Ovary (tissue), 10 donors: ENCODE measurements at places on chromosomes 11 and 22. TPM values are rescaled to one million over a fixed set of nuclear protein-coding genes. Genes with fewer than 3 reads are reported as not detected.

Gene YAP1
- 139 TPM for total RNA-seq

DNA sequence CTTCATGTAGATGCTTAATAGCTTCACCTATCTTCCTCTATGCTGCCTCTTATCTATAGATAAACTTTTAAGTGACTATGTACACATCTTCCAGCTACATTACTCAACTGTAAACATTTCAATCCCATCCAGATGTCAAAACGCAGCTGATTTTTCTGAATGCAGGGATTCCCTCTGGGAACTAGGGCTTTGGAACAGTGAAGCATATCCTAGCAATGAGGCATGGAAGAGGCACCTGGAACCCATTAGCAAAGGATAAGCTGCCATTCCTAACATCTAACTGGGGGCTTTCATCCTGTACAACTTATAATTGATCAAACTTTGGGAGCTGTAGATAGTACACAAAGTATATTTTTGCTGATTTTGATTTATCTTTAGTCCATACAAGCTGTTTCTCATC lies 40.8 kb upstream of the OPCML start:
- H3K36me3 ChIP-seq: no peaks in the 10 kb centered on the region
- no peak overlapping the region for H3K27ac ChIP-seq
- no peak overlapping the region for H3K4me3 ChIP-seq
- no peaks in the 10 kb centered on the region for H3K27me3 ChIP-seq
- no peaks in the 10 kb centered on the region for H3K4me1 ChIP-seq

Gene TMEM25
- 42.9 TPM for total RNA-seq

- DNase-seq: peak; percentile 33
- H3K27ac ChIP-seq: peak overlapping the region; percentile 51
- H3K4me1 ChIP-seq: peaks cover 5% of the 10 kb centered on the region
These were observed 581.3 kb downstream of the SOX6 start for GRCh38 chr11:15775015-15775541.

DNA sequence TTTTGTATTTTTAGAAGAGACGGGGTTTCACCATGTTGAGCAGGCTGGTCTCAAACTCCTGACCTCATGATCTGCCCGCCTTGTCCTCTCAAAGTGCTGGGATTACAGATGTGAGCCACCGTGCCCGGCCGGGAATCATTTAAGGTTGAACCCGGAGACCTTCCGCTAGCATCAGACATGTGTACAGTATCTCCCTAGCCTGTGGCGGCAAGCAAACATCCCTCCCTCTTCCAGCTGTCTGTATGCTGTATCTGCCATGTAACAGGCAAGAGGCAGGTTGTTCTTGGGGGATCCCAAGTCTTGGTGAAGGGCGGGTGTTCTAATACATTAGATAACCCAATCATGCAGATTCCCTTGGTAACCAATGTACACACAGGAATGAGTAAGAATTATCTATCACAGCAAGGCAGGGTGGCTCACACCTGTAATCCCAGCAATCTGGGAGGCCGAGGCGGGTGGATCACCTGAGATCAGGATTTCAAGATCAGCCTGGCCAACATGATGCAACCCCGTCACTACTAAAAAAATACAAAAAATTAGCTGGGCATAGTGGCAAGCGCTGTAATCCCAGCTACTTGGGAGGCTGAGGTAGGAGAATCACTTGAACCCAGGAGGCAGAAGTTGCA lies 58.1 kb upstream of the RBFOX2 start:
- H3K4me1 ChIP-seq: no peaks in the 10 kb centered on the region
- H3K36me3 ChIP-seq: no peaks in the 10 kb centered on the region
- no peak overlapping the region for H3K27ac ChIP-seq
- no peaks in the 10 kb centered on the region for H3K27me3 ChIP-seq
- no peak overlapping the region for H3K4me3 ChIP-seq

- no peak overlapping the region for H3K27ac ChIP-seq
- H3K4me1 ChIP-seq: peaks cover 5% of the 10 kb centered on the region
- no peaks in the 10 kb centered on the region for H3K36me3 ChIP-seq
- no peak overlapping the region for H3K4me3 ChIP-seq
These were observed 2.6 kb upstream of the RHOG start for GRCh38 chr11:3843326-3843725.

DNA sequence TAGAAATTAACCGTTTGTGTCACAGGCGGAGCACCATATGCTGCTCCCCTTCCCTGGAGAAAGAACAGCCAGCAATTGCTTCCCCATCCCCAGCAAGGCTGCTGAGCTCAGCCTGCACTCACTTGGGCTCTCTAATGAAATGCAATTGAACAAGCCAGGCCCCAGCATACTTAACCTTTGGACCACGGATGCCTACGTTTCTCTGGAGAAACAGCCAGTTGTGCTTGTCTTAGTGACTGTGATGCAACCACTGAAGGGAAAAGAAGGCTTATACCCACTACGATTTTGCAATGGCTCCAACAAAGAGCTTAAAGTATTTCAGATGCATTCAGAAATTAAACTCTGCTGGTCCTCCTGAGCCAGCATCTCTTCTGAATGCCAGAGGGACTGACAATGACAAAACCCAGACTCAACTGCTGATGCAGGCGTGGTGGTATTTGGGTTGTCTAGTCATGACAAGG lies 51.3 kb upstream of the SESN3 start:
- H3K27me3 ChIP-seq: no peaks in the 10 kb centered on the region
- H3K27ac ChIP-seq: no peak overlapping the region
- no peak overlapping the region for H3K4me3 ChIP-seq
- DNase-seq: no peak

Gene PLAAT2
- 0.35 TPM for total RNA-seq

DNA sequence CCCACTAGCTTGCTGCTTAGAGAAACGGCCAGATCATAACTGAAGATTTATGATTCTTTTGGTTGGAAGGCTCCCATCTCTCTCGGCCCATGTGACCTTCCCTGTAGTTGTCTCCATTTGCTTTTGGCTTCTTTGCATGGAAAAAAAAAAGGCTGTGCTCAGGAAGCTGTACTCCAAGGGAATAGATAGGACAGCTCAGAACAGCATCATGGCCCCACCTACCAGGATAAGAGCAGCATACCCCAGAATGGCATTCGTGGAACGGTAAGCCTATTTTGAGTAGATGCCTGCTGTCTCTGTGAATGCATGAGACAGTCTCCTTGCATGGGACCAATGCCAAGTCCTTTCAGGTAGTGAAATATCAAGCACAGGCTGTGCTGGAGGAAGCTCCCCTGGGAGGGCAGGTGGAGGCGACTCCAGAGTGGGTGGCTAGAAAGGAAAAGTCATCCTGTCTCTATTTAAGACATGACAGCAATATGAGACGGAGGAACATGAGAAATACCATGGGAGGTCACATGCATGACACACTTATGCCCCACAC lies 94.1 kb upstream of the AMOTL1 start:
- H3K27ac ChIP-seq: no peak overlapping the region
- no peaks in the 10 kb centered on the region for H3K4me1 ChIP-seq
- no peak overlapping the region for H3K4me3 ChIP-seq
- no peak for DNase-seq
- H3K27me3 ChIP-seq: no peaks in the 10 kb centered on the region

GRCh38 chr11:6238902-6239301 lies at the start of gene CNGA4:
CNGA4 (plus strand) TSS chr11:6239089; CDS start chr11:6239207, 118 bp downstream.
- H3K27ac ChIP-seq: no peak within 1 kb of the TSS
- H3K36me3 ChIP-seq: no peaks in the 10 kb centered on the region
- H3K4me1 ChIP-seq: no peaks in the 10 kb centered on the region
- H3K27me3 ChIP-seq: no peaks in the 10 kb centered on the region
- no peak within 1 kb of the TSS for H3K4me3 ChIP-seq
- no peak for DNase-seq

DNA sequence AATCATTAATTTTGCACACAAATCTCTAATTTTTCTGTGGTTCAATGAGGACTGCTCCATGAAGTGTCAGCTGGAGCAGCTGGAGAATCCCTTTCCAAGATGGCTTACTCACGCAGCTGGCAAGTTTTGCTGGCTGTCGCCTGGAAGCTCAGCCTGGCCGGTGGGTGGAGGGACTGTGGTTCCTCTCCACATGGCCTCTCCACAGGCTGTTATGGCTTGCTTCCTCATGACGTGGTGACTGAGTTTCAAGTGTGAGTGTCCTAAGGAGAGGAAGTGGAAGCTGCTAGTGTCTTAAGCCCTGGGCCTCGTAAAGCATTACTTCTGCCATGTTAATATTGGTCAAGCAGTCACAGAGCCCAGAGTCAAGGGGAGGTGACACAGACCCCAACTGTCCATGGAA lies 14.0 kb upstream of the NRIP3 start:
- H3K4me1 ChIP-seq: peaks cover 2% of the 10 kb centered on the region
- H3K36me3 ChIP-seq: no peaks in the 10 kb centered on the region
- H3K27ac ChIP-seq: no peak overlapping the region
- no peaks in the 10 kb centered on the region for H3K27me3 ChIP-seq

Gene KCNE3
- 17.0 TPM for total RNA-seq

DNA sequence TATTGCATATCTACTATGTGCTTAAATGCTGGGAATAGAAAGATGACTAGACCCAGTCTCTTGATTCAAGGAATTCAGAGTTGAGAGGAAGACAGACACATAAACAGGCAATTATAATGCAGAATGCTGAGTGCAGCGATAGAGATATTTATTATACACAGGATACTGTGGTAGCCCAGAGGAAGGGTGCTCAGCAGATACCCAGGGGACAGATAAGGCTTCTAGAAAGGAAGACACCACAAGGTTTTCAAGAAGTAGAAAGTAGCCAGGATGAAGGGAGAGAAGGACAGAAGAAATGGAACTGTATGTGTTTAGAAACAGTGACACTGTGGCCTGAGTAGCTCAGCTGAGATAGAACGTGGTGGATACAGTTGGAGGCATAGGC lies 79.4 kb upstream of the NNMT start:
- no peaks in the 10 kb centered on the region for H3K27me3 ChIP-seq
- no peaks in the 10 kb centered on the region for H3K36me3 ChIP-seq
- peaks cover 28% of the 10 kb centered on the region for H3K4me1 ChIP-seq
- DNase-seq: no peak
- H3K4me3 ChIP-seq: no peak overlapping the region
- H3K27ac ChIP-seq: no peak overlapping the region

- H3K27me3 ChIP-seq: no peaks in the 10 kb centered on the region
- peak; percentile 84 for DNase-seq
- H3K4me3 ChIP-seq: no peak overlapping the region
- no peak overlapping the region for H3K27ac ChIP-seq
- H3K36me3 ChIP-seq: no peaks in the 10 kb centered on the region
These were observed 305.8 kb upstream of the NCAM1 start for GRCh38 chr11:112655371-112655770.

Gene CELSR1
- 4.2 TPM for total RNA-seq

Gene RAB30
- 9.0 TPM for total RNA-seq

GRCh38 chr22:49008682-49009235 lies 818.9 kb downstream of the BRD1 start:
- H3K4me1 ChIP-seq: no peaks in the 10 kb centered on the region
- no peak overlapping the region for H3K27ac ChIP-seq
- no peak for DNase-seq
- H3K4me3 ChIP-seq: no peak overlapping the region

Gene ARHGAP20
- 1.7 TPM for total RNA-seq

- no peak overlapping the region for H3K4me3 ChIP-seq
- H3K36me3 ChIP-seq: no peaks in the 10 kb centered on the region
- no peak for DNase-seq
- H3K27ac ChIP-seq: no peak overlapping the region
- H3K4me1 ChIP-seq: peaks cover 2% of the 10 kb centered on the region
- H3K27me3 ChIP-seq: no peaks in the 10 kb centered on the region
These were observed 15.6 kb downstream of the TMEM123 start for GRCh38 chr11:102436976-102437375.

DNA sequence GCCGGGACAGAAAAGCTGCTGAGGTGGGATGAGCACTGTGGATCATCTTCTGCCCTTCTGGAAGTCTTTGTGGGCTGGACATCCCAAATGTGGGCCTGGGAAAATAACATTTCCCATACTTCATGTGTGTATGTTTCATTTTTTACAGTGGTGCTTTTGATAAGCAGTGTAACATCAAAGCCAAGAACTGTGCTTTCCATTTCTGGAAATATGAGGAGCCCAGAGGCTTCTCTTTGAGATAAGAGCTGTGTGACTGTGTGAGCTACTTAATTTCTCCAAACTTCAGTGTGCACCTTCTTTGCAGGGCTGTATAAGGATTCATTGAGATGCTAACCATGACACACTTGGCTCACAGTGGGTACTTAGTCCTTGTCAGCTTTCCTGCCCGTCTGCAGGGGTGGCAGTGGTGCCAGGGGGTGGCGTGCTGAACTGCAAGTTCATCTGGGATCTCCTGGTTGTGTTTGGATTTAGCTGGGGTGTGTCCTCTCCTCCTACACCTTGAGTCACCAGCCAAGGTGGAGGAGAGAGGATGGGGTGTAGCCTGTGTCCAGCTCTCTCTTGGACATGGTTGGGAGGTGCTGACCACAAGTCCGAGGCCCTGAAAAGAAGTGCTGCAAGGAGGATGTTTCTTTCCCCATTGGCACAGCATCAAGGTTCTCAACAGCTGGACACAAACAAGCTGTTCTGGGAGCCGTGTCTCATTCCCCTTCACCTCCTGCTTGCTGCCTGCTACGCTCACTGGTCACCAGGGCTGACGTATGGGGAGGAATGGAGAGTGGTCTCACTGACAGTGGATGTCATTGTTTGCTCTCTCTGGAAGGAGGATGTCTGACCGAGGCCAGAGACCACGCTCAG lies 139.4 kb downstream of the TEAD1 start:
- no peaks in the 10 kb centered on the region for H3K27me3 ChIP-seq
- no peaks in the 10 kb centered on the region for H3K36me3 ChIP-seq
- H3K4me3 ChIP-seq: no peak overlapping the region
- peak; percentile 83 for DNase-seq
- peaks cover 30% of the 10 kb centered on the region for H3K4me1 ChIP-seq

Gene BATF2
- 2.5 TPM for total RNA-seq

DNA sequence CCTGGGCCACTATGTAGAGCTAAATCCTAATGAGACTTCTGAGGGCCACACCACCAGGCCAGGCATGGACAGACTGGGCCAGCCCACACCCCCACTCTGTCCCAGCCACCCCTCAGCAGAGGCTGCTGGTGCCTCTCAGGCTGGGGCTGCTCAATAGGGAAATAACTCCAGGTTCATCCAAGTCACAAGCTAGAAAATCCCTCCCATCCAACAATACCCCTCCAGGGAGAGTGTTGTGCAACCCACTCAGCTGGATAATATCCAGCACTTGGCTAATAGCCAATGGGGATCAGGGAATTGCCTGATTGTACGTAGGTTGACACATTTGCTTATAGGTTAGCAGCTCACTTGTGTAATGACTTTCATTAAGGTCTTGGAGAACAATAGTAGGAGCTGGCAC lies 64.1 kb upstream of the WNT11 start:
- H3K36me3 ChIP-seq: no peaks in the 10 kb centered on the region
- H3K4me1 ChIP-seq: no peaks in the 10 kb centered on the region
- DNase-seq: no peak
- H3K4me3 ChIP-seq: no peak overlapping the region

GRCh38 chr11:9609841-9610240 lies 36.4 kb downstream of the WEE1 start:
- no peaks in the 10 kb centered on the region for H3K36me3 ChIP-seq
- H3K27ac ChIP-seq: no peak overlapping the region
- H3K4me3 ChIP-seq: no peak overlapping the region
- H3K4me1 ChIP-seq: no peaks in the 10 kb centered on the region
- no peaks in the 10 kb centered on the region for H3K27me3 ChIP-seq
